ENCODE measurements at places on chromosomes 7 and 10.

DNA sequence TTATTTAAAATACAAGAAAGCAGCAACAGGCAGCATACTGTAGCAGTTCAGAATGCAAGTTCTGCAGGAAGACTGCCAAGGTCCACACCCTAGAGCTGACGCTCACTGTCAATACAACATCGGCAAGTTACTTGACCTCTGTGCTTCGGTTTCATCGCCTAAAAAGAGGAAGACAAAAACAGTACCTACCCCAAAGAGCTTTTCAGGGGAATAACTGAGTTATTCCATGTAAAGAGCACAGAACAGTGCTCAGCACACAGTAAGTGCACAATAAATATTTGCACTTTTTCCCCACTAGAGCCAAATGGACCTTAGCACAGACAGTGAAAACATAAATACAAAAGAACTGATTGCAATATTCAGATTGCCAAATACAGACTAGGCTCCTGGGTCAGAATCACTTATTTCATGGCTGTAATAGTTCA lies 88.6 kb downstream of the USP6NL start:
- no peak for DNase-seq

DNA sequence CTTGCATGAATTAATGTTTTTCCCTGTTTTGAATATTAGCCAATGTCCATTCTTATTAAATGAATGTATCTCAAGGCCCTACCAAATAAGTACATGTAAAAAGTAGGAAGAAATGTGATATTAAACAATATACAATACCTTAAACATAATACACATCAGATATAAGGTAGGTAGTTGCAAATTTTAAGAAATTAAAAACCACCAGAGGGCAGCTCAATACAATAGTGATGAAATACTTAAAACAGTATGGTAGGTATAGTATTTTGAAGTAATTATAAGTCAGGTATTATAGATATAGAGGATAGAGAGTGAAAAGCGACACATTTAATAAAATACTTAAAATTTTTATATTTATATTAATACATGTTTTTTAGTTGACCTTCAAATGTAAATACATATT lies 43.6 kb upstream of the CDK14 start:
- no peak for DNase-seq

DNA sequence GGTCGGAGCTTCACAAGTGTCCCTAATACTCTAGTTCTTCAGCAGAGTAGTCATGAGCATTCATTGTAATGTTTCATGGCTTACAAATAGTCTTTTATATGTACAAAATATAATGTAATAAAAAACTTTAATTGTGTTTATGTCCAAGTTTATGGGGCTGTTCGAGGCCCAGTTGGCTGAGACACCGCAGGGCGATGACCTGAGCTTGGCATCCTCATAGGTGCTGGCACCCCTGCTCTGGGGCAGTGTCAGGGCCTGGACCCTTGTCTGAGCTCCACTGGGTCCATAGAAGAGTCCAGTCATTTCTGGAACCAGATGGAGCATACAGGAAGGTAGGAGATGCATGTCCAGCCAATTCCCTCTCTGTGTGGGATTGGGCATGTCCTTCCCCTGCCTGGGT lies 12.9 kb upstream of the ZMIZ1 start:
- DNase-seq: no peak

- DNase-seq: peak; percentile 20
These were observed 35.1 kb downstream of the SDK1 start for GRCh38 chr7:3336042-3336665.

- DNase-seq: no peak
These were observed 70.6 kb upstream of the GPR37 start for GRCh38 chr7:124836173-124836572.

- DNase-seq: peak; percentile 61
These were observed 49.6 kb upstream of the GPR158 start for GRCh38 chr10:25125201-25125611.

DNA sequence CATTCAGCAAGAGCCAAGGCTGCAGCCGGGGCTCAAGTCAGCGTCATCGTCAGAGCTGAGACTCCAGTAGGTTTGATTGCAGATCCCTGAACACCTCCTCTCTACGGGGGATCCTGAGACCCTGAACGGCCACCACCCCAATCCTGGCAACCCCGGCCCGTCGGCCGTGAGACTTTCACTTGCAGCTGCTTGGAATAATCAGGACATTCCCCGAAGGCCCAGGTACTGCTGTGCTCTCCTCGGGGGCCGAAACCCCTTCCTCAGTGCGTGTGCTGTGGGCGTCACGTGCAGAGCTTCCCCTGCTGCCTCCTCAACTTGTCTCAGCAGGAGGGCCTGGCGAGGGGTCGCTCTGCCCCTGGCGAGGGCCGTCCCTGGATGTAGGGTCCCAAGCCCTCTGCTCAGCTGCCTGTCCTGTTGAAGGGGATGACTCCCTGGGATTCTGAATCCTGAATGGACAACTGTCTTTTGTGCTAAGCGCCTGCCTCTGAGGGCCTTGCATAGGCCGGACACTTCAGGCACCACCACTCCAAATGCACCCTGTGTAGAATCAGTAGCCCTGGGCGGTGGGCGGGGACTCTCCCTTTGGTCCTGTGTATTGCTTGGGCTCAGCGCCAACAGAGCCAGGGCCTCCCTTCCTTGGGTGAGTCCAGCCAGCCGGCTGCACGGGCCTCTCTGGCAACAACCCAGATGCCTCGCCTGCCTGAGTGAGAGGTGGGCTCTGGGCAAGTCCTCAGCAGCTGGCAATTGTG lies 63.8 kb upstream of the EBF3 start:
- DNase-seq: peak; percentile 19
